ENCODE measurements at places on chromosomes 2 and 18. TPM values are rescaled to one million over a fixed set of nuclear protein-coding genes. Genes with fewer than 3 reads are reported as not detected.
A peak's percentile ranks its signal among the peaks of the same experiment; 100 is the strongest.

DNA sequence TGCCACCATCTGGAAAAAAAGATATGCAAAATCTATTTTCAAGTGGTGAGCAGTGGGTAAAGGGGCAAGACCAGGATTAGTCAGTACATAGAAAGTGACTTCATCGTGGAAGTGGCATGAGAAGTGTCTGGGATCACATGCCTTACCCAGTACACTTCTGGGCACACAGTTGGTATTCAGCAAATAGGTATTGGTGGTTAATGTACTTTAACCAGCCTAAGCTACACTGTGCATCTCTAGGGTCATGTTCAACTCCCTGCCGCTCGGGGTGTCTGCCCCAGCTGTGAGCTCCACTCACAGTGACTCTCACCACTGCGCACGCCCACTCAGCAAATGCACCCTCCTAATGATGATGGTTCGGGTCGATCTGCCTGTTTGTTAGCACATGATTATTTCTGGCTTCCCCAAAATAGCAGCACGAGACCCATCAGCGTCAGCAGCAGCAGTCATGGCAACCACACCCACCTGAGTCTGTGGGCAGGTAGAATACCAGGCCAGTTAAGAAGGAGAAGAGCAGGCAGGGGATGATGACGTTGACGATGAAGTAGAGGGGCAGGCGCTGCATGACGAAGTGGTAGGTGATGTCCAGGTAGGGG lies 11.1 kb downstream of the CHRNA1 start:
- H3K36me3 ChIP-seq, result no peaks in the 10 kb centered on the region
- no peak for DNase-seq
- H3K4me1 ChIP-seq, result no peaks in the 10 kb centered on the region
- H3K27ac ChIP-seq, result no peak overlapping the region
- H3K27me3 ChIP-seq, result no peaks in the 10 kb centered on the region

- H3K4me3 ChIP-seq, result no peak overlapping the region
- H3K27ac ChIP-seq, result no peak overlapping the region
- H3K27me3 ChIP-seq, result peaks cover 9% of the 10 kb centered on the region
- peaks cover 4% of the 10 kb centered on the region for H3K4me1 ChIP-seq
Measured at GRCh38 chr2:121074293-121074932, 210.6 kb downstream of the TFCP2L1 start.

DNA sequence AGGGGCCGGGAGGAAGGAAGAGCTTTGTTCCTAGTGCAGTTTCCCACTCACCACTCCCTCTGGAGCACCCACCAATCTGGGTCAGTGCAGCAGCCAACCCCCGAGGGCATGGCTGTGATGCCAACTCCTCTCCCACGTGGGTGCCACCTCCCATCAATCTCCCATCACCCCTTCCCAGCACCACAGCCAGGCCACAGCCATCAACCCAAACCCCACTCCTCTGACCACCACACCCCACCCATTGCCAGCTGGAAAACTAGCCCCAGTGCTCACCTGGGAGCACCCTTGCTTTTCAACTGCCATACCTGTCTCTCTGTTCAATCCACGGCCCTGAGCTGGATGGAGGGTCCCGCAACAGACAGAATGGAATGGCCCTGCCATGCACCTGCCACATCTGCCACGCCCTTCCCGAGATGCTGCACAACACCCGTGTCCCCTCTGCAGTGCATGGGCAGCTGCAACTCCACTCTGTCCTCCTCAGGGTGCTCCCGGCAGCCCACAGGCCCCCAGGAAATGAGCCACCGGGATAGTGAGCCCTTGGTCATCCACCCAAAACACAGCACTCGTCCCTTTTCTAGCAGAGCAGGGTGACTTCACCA lies 112.4 kb upstream of the ID2 start:
- H3K27ac ChIP-seq, result no peak overlapping the region
- no peaks in the 10 kb centered on the region for H3K27me3 ChIP-seq
- no peaks in the 10 kb centered on the region for H3K4me1 ChIP-seq
- H3K36me3 ChIP-seq, result no peaks in the 10 kb centered on the region

- no peaks in the 10 kb centered on the region for H3K36me3 ChIP-seq
- H3K27me3 ChIP-seq, result no peaks in the 10 kb centered on the region
- DNase-seq, result peak; percentile 84
- H3K4me3 ChIP-seq, result peak within 1 kb of the TSS; percentile 13
Measured at GRCh38 chr2:137964066-137964858, at the start of gene HNMT. Gene HNMT (plus strand): TSS chr2:137964473. CDS start chr2:137964492, 19 bp downstream.

DNA sequence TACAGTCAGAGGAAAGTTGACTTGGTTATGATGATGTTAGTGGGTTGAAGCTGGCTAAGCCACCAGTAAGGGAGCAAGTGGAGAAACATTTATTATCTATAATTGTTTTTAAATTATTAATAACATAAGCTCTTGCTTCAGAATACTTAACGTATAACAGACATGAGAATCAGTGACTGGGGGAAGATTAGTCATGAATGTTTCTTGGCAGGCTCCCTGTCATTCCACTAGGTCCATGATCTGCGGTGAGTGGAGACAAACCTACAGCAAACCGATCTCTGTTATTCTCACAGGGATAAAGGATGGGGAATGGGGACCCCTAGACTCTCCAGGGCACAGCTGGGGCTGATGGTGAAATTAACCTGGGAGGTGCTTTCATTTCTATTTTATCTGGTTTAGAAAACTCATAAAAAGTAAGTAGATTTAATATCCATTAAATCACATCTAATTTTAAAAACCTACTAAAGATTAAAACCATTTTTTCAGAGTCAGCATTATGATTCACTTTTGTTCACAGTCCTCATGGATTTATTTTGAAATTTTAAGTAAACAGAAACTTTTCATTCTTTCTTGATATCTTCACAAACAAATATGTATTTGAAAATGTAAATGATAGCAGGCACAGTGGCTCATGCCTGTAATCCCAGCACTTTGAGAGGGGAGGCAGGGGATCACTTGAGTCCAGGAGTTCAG lies 420.3 kb downstream of the PTPRM start:
- no peak overlapping the region for H3K4me3 ChIP-seq
- DNase-seq, result peak; percentile 32
- H3K27ac ChIP-seq, result no peak overlapping the region
- no peaks in the 10 kb centered on the region for H3K4me1 ChIP-seq
- no peaks in the 10 kb centered on the region for H3K36me3 ChIP-seq
- no peaks in the 10 kb centered on the region for H3K27me3 ChIP-seq

The SFTPB gene
- polyA plus RNA-seq, result not detected

The CREG2 gene
- 0.48 TPM for polyA plus RNA-seq
